CD8-positive, alpha-beta memory T cell (primary cell): ENCODE measurements at places on chromosomes 5 and 9.

- no peak for DNase-seq
Measured at GRCh38 chr5:139182528-139183296, 15.5 kb downstream of the SIL1 start.

DNA sequence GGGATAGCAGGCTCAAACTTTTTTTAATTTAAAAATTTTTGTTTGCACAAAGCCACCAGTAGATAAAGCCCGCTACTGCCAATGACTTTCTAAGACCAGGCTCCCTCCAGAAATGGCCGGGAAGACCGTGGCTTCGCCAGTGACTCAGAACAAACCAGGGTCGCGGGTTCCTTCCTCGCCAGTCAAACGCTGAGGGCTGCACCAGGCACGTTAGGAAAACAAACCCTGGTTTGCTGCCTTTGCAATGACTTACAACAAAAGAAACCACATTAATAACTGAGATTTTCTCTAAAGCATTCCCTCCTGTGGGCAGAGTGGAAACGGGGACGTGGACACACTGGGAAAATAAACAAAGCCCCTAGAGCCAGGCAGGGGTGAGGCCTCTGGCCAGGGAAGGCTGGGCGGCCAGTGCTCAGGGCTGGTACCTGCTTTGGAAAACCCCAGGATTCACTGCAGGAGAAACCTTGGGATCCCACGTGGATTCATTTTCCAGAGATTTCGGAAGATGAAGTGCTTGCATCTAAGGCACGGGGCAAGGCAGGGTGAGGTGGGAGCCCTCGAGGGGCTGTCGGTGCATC lies 3.8 kb downstream of the PRRX2 start:
- DNase-seq = no peak

DNA sequence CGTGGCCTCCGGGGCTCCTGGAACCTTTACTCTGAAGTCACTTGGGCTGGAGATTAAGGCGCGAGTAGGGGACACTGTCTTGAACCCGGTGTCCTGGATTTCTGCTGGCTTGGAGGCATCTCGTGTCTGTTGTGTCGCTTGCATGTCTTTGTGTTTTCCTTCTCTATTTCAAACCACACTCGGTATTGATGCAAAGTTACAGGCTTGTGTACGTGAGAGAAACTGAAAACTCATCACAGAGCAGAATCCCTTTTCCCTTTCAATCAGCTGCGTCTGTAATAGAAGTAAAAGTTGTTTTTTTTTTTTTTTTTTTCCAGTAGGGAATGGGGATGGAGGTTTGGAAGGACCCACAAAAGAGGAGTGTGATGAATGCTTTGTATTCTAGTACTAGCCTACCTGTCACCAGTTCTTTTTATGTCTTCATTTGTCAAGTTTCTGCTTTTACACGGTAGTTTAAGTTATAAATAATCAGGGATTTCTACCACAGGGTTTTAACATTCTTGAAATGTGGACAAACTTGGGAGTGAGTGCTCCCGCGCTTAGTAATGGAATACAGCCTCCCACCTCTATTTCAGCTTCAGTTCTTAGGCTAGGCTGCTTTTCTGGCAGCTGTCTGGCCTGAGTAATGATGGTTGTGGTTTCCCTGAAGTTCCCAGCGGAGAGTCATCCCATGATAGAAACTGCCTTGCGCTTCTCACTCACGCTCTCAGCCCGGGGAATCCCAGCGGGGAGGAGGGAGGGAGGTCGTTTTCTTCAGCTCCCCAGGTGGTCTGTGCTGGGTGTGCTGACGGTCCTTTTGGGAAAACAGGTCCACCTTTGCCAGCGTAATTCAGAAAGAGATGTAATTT lies 763 bp downstream of the TJP2 start:
- no peak for DNase-seq

- no peak for DNase-seq
Measured at GRCh38 chr9:101999441-101999840, 261.0 kb upstream of the GRIN3A start.

- no peak for DNase-seq
Measured at GRCh38 chr5:80399526-80400239, 8.2 kb upstream of the ZFYVE16 start.
